Stimulated activated CD8-positive, alpha-beta memory T cell treated with anti-CD3 and anti-CD28 coated beads, Interleukin-4, amount 100 ng/mL, for 1 hour (primary cell): ENCODE measurements at places on chromosomes 1 and 21.

GRCh38 chr1:36187800-36188593 lies 32.0 kb downstream of the MAP7D1 start:
- peak; percentile 59 for DNase-seq

GRCh38 chr1:209597499-209597898 lies 14.0 kb downstream of the CAMK1G start:
- no peak for DNase-seq

- no peak for DNase-seq
Observed at GRCh38 chr1:243507001-243507671, 251.3 kb downstream of the SDCCAG8 start.

- no peak for DNase-seq
Observed at GRCh38 chr1:62832276-62832675, 48.3 kb downstream of the ATG4C start.

- DNase-seq = no peak
Observed at GRCh38 chr21:45557616-45558043, 15.4 kb upstream of the SLC19A1 start.

DNA sequence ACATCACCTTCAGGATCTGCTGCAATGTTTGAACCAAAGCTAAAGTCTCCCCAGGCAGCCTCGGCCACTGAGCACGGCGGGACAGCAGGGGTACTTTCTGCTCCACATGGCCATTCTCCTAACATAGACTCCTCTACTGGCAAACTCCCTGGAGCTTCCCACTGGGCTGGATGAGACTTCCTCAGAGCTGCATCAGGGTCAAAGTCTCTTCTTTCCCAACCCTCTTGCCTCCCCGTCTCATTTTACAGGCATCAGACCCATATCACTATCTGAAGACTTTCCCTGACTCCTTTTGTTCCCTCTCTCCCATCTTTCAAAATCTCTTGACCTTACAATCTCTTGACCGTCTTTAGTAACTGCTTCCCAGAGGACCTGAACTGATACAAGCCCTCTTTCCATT lies 42.2 kb upstream of the KIRREL1 start:
- DNase-seq = no peak

DNA sequence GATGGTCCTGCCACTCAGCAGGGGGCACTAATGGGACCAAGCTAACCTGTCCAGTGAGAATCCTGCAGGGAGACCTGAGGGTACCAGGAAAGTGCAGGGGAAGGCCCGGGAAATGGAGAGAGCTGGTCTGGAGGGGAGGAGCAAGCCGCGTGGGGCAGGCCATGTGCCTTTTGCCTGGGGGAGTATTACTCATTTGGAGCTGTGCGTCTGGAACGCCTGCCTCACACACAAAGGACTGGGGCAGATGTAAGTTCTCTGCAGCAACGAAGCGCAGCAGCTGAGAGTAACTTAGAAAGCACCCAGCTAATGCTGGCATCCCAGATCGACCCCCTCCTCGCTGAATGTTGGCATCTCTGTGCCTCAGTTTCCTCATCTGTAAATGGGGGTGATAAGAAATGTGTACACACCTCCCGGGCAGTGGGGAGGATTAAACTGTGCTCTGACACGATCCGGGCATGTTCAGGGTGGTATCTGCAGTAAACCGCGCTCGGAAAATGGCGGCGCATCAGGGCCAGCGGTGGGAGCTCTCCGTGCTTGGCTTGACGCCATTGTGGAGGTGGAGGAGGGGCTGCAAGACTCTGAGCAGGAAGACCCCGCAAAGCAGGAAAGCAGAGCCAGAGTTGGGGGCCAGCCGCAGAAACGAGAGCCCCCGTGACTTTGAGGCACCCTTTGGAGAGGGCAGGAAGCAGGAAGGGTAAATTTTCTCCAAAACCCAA lies 212.5 kb downstream of the NPHP4 start:
- DNase-seq = no peak

DNA sequence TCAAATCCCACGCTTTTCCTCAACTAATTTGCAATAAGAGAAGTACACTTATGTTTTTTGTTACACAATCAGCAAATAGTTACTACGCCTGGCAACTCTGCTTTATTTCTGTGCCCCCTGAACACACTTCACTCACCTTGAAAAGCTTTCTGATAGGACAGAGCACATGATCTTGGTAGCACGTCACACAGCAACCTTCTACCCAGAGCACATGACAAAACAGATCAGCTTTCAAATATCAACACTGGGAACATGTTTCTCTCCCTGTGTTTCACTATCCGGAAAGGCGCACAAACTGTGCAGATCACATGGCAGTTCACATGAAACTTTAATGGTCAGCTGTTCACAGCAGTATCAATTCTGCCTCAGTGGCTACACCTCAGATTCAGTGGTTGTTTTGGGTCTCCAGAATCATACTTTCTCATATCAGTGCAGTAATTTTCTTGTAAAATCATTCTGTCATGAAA lies 2.2 kb downstream of the SLC19A2 start:
- no peak for DNase-seq
